ENCODE measurements at places on chromosomes 5 and 9. TPM values are rescaled to one million over a fixed set of nuclear protein-coding genes. Genes with fewer than 3 reads are reported as not detected.

The SET gene
- total RNA-seq = 538 TPM

The NLN gene
- total RNA-seq = 27.4 TPM

The FOXD4 gene
- 0.24 TPM for total RNA-seq

The DAPK1 gene
- 84.9 TPM for total RNA-seq

The LYRM7 gene
- total RNA-seq = 127 TPM

The NUTM2G gene
- total RNA-seq = not detected

The PCDHA6 gene
- total RNA-seq = not detected

The F2RL2 gene
- 1.3 TPM for total RNA-seq

DNA sequence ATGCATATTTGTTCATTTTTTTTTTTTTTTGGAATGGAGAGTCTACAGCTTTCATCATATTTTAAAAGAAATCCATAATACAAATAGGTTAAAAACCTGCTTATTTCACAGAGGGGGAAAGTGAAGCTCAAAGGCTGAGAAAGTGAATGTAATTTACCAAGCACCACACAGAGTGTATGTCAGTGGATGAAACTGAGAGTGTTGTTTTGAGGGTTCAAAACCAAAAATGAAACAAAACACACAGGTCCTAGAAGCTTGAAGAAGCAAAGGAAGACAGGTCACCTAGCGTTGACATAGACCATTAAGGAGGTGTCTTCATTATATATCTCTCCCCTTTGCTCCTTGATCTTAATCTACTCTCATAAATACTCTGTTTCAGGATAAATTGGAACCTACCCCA, 7.5 kb downstream of the NMUR2 start:
- no peak for DNase-seq

DNA sequence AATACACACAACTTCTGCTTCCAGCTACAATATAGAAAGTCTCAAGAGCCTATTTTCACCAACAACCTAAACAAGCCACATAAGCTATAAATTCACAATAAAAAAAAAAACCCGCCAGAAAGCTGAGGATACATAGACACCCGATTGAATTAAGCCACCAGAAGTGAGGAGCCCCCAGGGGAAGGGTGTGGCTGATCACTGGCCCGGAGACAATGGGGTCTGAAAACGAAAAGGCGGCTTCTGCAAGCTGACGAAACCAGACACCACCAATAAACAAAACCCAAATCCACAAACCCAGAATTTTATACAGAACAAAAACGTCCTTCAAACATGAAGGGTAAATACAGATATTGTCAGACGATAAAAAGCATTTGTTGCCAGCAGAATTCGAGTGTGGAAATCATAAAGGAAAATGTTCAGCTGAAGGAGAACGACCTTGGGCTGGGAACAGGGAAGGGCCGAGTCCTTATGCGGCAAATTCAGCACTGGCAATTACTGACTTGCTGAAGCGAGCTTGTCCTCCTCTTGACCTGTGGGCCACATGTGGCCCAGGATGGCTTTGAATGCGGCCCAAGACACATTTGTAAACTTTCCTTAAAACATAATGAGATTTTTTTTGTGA, 39.6 kb upstream of the CEP72 start:
- DNase-seq = no peak

DNA sequence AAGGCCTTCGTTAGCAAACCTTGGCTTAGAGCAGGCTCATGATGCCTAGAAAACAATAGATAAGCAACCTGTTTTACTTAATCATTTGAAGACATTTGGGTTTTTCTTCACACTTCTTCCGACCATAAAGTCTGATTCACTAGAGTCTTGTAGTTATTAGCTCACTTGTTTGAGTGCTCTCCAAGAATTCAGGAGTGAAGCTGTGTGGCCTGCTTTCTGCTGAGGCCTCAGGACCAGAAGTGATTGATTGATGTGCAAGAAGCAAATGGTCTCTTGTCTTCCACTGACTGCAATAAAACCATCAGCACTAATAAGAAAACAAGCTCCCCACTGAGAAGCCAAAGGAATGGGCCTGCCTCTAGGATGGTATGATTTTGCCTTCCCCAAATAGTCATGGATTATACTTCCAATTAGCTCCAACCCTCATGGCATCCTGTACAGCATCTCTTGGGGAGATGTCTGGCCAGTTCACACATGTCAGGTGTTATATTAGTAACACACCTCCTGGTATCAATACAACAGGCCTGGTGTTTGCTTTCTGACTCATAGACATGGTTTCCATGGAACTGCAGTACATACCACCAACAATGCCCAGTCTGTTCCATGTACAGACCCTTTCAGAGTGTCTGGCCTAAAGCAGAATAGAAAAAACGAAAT, 317.6 kb downstream of the CWC27 start:
- no peak for DNase-seq

- peak; percentile 62 for DNase-seq
These were observed 47.1 kb upstream of the CTSL start for GRCh38 chr9:87678650-87679355.

- no peak for DNase-seq
These were observed 97.7 kb upstream of the ANKRD55 start for GRCh38 chr5:56330806-56331205.

DNA sequence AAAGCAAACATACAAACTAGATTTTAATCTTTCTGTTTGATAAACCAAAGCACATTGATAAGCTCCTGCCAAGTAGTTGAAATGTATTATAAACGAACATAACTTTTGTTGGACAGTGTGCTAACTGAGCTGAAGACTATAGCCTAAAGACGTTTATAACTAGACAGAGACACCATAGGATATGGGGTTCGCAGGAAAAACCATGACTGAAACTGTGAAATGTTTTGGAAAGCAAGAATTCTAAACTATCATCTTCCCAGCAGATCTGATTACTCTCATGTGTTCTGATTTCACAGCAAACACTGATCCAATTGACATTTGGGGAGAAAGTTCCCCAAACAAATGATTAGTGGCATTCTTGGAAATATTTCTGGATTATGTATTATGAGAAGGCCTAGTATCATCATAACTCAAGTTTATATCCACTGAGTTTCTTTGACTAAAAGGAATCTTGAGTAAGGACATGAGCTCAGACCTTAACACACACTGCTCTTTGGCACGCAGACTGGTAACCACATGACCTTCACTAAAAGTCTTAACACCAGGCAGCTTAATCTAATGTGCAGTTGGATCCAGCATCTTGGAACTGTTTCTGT, 375.2 kb downstream of the ZNF608 start:
- no peak for DNase-seq

GRCh38 chr9:136858844-136859757, 7.0 kb downstream of the MAMDC4 start:
- no peak for DNase-seq

DNA sequence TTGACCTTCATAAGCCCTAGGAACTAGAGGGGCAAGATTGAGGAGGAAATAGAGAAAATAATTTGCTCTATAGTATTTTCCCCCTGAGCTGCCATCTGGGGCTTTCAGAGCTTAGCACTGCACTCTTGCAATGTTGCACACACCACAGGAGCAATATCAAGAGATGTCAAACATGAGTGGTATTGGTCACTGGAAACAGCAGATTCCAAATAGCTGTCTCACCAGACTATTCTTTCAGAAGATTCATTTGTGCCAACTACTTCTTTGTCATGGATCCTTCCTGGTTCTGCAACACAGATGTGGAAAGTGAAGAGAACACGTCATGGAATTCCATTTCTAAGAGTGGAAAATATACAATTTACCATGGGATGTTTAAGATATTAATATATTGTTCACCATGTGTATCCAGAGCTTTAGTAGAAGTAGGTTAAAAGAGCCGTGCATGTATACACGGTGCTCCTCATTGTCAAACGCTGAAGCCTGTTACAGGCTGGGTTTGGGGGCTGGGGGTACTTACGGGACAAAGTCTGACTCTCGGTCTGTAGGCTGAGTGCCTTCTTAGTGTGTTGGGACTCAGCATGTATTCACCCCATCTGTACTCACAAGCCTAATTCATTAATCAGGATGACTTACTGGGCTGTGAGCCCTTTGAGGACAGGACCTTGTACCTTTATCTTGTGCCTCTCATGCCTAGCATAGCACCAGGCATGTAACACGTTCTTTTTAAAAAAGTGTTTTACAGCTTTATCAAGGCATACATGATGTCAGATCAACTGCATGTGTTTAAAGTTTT, 31.4 kb upstream of the GDNF start:
- peak; percentile 37 for DNase-seq

GRCh38 chr9:5841771-5842573, 9.1 kb upstream of the ERMP1 start:
- no peak for DNase-seq

DNA sequence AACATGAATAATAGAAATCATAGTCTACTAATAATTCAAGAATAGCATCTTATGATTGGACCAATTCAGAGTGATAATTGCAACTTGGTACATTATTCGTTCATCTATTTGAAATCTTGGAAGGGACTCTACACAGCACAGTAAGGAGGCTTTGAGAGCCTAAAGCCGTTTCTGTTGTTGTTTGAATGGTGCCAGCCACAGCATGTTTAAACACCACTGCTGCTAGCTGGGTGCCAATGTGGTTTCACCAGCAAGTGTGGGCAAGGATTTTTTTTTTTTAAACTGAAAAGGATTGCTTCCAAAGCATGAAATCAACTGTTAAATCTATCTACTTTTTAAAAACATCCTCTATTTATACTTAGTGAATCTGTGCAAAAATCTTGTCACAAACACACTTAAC, 253.9 kb upstream of the MAP3K1 start:
- DNase-seq = no peak

DNA sequence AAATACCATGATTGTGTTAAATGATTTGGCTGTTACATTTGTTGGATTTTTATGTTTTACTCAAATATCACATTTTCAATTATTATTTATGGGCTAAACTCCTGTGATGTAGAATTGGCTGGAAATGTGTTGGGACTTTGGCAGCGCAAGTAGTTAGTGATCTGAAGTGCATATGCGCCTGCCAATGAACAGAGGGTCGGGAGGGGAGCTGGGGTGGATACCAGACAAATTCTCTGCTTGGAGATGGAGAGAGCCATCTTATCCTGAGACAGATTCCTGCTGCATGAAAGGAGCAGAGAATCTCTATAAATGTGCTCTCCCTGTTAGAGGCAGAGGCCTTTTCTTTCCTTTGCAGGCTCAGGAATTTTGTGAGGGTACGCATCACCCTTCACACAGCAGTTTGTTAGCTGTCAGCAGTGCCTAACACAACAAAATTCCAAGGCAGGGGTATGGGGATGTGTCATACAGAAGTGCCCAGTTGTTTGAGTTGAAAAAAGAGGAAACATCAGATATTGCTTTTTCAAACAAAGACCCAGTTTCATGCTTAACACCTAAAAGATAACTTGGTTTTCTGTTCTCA, 489.1 kb downstream of the CSNK1G3 start:
- DNase-seq = no peak

GRCh38 chr5:93428868-93429267, 152.2 kb downstream of the NR2F1-AS1 start:
- DNase-seq = no peak

DNA sequence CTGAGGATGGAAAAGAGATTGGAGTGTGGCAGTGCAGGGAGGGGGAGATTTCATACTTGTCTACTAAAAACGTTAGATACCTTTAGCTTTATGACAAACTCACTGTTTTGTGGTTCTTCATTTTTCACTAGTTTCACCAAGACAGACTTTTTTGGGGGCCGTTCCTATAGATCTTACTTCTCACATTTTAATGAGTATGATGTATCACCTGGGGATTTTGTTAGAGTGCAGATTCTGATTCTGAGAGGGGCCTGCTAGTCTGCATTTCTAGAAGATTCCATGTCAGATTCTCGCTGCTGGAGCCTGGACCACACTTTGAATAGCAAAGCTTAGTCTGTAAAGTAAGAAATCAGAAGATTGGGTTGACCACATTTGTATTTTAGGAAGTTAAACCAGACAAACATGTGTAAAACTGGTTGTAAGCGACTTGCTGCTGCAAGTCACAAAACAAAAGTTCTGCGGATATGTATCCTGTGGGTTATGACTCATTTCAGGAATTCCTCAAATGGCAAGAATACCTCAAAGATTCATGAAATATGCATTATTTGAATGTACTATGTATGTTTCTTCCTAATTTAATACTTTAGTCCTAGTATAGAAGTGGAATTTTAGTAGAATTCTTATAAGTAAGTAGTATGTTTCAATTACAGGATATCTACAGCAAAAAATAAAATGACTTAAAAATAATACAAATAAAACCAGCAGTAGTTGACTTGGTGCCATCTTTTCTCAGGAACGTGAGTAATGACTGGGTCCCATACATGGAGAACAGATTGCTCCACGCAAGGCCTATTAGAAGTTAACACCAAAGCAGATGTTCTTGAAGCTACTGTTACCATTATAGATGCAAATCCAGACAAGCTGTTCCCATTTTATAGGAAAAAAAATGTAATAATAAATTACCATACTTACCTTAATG, 27.8 kb downstream of the NFIL3 start:
- DNase-seq = no peak

GRCh38 chr9:81669866-81670265, 19.5 kb downstream of the TLE1 start:
- DNase-seq = no peak

DNA sequence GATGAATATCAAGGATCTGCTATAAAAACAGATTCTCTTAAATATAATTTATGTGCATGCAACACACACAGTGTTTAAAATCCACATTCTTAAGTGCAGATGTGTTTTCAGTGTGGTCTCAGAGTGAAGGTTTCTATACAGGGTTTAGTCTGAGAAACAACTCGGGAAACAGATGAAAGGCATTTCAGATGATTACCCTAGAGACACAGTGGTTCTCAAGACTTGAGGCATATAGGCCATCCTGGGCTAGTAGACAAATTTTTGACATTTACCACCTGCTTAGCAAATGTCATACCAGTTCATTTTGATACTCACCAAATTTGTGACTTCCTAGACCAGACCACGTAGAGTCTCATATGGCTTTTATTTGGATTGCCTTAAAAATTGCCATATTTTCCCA, 216.5 kb downstream of the ARL15 start:
- no peak for DNase-seq

DNA sequence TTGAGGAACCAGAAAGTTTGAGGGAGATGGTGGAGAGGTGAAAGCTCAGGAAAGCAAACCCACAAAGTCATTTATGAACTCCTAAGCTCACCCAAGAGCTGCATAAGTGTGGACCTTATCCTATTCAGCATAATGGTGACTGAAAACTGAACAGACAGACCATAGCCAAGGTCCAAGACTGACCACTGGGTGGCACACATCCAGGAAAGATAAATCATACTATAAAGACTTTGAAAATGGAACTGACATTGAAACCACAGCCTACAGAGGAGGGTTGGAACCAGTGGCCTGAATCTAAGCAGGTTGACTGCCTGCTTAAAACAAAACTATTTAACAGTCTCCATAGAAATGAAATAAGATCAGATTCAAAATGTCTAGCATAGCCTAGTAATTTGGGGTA, 121.0 kb upstream of the RGS7BP start:
- no peak for DNase-seq

Measured in SJSA1 (cell line).